Stimulated activated CD4-positive, alpha-beta T cell treated with anti-CD3 and anti-CD28 coated beads, Interleukin-1b, Interleukin-23, amount 100 ng/mL, for 1 hour (primary cell): ENCODE measurements at places on chromosomes 4 and X.

DNA sequence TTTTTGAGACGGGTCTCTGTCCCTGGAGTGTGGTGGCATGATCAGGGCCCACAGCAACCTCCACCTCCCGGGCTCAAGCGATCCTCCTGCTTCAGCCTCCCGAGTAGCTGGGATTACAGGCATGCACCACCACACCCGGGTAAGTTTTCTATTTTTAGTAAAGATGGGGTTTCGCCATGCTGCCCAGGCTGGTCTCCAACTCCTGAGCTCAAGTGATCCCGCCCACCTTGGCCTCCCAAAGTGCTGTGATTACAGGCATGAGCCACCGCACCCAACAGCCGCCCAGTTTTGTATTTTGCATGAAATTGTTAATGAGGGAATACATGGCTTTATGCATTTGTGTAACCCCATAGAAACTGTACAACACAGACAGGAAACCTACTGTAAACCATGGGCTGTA, 2.8 kb upstream of the ARHGAP4 start:
- no peak for DNase-seq

GRCh38 chr4:185261946-185262345, 52.5 kb downstream of the SNX25 start:
- DNase-seq, result no peak

DNA sequence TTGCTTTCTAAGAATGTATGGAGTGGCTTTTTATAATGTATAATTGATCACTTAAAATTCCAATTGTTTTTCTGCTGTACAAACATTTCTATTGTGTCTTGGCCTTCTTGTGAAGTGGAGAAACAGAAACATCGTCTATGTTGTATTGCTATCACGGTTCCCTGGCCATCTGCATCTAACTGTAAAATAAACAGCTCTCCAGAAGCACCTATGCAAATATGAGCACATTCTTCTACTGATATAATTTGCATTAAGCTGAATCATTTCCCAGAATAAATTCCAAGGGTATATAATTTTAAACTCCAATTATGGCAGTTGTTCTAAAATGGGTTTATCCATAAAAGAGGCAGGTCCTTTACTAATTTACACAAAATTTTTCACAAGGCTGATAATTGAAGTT, 261.6 kb upstream of the STS start:
- DNase-seq, result no peak

GRCh38 chrX:107708762-107709161, 66.8 kb downstream of the TSC22D3 start:
- DNase-seq, result no peak

GRCh38 chr4:76902233-76902890, 4.4 kb upstream of the SOWAHB start:
- no peak for DNase-seq

DNA sequence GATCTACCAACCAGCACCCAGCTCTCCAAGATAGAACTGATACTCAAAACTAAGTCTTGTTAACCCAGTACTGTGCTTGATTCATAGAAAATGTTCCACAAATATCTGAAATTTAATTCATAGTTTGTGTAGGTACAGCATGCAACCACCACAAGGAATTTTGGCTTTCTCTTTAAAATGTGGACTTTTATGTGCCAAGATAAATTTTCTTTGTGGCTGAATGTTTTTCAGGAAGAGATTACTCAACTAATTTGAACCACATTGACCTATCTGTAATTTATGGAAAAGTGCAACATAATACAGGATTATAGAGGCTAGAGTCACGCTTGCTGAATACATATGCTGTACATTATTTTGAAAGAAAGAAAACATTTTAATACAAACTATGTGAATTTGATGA, 730.8 kb downstream of the IL1RAPL1 start:
- no peak for DNase-seq

DNA sequence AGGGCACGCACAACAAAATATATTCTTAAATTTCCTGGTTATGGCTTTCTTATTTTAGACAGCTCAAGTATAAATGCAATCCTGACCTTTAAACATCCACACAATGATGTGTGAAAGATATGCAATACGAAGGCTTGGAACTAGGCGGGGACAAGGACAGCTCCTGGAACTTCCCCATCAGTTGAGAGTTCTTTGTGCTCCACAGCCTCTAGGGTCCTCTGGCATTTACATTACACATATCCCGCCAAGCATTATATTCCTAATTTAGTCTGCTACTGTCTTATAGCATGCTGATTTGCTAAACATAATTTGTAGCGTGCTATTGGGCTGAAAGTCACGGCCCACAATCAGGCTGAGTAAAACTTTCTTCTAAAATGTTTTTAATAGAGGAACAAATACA, 74.4 kb downstream of the FTHL17 start:
- no peak for DNase-seq

GRCh38 chr4:154868414-154869194, 87.5 kb downstream of the RBM46 start:
- DNase-seq, result no peak

- no peak for DNase-seq
Observed at GRCh38 chr4:158208963-158209640, 1.2 kb upstream of the TMEM144 start.

DNA sequence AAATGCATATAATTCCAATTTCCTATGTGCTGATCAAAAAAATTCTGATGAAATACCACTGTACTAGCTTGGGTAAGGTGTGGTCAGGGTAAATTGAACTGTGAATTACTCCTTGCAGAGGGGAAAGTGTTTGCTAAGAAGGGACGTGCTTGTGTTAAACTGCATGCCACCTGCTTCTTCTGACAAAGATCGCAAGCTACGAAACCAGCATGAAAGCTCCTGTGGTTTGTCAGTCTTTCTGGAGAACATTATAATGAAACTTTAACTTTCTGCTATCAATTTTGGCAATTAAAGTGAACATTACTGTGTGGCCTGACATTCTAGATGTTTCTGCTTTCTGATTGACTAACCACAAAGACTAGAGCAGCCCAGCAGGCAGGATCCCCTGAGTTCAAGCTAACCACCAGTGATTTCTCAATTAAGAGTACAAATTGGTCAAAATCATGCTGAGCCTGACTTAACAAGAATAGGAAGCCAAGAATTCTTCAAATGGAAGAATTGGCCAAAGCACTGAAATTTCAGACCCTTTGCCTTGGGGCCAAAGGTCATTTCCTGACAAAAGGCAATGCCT, 239.0 kb downstream of the SLITRK2 start:
- no peak for DNase-seq

- DNase-seq, result no peak
Observed at GRCh38 chrX:118614150-118614549, 113.3 kb upstream of the IL13RA1 start.
